BJ (cell line): ENCODE measurements at places on chromosomes 2 and 18.

DNA sequence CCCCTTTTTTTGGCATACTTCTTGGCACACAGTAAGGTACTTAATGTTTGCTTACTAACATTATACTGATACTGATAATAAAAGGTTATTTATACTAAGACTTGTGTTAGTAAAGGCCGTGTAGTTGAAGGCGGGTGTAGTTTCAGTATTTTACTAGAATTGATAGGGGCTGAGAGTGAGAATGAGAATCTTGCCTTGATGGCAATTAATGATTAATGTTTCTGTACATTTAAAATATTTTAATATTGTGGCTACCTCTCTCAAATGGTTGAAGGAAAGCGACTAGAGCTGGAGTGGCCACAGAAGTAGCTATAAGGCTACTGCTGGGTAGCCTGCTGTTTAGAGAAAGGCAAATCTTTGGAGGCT, 29.3 kb downstream of the PELI1 start:
- no peak for DNase-seq

- no peak for DNase-seq
Measured at GRCh38 chr2:231168460-231169139, 29.8 kb upstream of the ARMC9 start.

DNA sequence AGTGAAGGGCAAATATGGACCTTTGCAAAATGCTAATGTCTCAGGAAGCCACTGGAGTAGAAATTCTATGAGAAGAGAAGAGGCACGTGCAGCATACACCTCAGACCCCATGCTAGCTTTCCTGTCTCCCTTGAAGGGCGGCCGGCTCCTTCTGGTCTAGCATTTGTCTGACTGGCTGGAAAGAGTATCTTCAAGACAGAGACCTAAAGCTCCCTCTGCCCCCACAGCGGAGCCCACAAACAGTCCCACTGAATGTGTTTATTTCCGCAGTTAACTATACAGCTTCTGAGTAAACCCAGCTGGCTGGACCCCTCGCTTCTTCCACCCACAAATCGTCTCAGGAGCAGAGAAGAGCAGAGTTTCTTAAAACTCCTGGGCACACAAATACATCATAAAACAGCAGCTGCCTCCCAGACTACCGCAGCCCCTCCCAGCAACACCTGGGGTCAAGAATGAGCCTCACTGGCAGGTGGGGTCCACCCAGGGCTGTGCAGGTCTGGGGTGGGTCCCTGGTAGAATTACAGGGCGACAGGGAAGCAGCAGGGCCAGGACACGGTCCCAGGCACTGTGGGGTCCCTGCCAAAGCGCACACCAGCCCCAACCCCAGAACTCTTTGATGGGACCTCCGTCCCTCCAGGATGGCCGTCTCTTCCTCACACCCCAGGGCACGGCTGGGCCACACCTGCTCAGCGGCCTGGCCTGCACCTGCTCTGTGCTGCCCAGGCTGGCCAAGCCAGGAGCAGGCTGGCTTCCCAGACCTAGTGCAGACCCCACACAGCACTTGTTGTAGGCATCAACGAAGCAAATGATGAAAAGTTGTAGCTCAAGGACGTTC, 103.8 kb downstream of the PXDN start:
- DNase-seq: no peak

DNA sequence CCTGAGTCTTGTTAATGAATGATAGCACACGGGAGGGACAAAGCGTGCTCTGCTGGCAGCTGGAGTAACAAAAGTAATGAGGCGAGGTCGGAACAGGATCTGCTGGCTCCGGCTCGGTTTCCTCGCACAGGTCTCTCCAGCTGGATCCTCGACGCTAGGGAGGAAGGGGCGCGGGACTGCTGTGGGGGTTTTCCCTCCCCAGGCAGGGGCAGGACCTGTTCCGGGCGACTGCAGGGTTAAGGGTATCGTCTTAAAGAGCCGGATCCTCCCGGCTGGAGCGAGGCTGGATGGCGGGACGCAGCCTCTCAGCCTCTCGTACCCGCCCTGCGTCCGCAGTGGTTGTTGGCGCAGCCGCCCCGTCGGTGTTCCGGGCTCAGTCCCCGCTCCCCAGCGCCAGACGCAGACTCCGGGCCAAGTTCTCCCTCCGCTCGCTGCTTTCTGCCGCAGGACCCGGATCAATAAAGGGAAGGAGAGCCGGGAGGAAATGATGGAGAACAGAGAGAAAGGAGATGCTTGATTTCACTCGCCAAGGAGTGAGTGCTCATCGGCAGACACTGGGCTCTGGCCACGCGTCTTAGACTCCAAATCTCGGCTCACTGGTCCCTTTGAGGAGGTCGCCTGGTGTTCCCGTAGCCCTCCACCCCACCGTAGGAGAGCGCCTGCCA, 1.1 kb upstream of the LIPG start:
- no peak for DNase-seq

- no peak for DNase-seq
Measured at GRCh38 chr2:159617646-159618045, 1.3 kb upstream of the BAZ2B start.
